NCI-H446 (cell line): ENCODE measurements at places on chromosomes 11 and 22.

DNA sequence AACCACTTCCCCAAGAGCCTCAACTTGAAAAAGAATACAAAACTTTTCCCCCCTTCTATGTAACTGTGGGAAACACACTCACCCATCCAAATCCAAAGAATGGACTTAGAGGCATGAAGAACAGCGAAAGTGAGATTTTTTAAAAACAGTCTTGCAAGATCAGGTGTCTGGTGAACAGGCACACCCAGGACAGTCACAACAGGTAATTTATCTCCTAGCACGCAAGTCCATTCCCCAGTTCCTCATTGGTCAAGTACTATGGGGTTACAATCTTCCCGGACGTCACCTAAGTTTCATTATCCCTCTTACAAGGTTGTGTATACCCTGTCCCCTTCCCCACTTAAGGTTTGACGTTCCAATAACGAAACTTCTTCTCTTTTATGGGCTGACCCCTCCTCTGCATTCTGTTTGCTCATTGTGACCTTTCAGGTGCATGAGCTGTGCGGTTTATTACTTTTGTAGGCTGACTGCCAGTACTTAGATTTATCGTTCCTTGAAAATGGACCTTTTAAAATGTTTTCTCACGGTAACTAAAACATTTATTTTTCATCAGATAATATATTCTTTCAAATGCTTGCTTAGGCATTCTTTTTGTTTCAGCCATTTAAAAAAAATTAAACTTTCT lies 1401.9 kb downstream of the FAM181B start:
- DNase-seq: no peak

GRCh38 chr11:11519184-11519583 lies 102.6 kb downstream of the GALNT18 start:
- no peak for DNase-seq

GRCh38 chr11:120186774-120187591 lies 23.8 kb upstream of the OAF start:
- no peak for DNase-seq

DNA sequence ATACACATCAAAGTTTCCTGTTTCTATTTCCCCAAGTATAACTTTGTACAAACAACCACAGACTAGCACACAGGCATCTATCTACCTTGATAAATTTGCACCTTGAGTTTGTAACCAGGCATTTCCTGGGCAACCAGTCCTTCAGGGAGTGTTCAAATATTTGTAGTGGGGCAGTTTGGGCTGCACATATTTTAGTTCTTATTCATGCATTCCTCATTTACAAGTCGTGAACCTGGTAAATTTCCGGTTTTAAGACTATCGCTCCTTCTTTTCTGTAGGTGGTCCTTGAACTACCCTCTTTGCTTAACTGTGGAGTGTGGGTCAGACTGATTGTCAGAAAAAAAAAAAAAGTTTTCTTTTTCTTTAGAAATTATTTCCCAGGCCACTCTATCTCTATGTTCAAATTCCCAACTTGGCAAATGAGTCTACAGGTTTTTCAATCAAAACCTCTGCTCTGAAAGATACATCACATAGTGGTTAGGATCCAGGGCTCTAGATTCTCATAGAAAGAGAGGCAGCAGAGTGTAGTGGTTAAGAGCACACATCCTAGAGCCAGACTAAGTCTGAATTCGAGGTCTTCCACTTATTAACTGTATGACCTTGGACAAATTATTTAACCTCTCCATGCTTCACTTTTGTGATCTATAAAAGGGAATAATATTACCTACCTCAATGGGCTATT lies 201.5 kb downstream of the SOX6 start:
- no peak for DNase-seq

- DNase-seq: no peak
Measured at GRCh38 chr22:42881982-42882656, 25.0 kb upstream of the ARFGAP3 start.

- no peak for DNase-seq
Measured at GRCh38 chr11:25587496-25587895, 744.4 kb upstream of the ANO3 start.

DNA sequence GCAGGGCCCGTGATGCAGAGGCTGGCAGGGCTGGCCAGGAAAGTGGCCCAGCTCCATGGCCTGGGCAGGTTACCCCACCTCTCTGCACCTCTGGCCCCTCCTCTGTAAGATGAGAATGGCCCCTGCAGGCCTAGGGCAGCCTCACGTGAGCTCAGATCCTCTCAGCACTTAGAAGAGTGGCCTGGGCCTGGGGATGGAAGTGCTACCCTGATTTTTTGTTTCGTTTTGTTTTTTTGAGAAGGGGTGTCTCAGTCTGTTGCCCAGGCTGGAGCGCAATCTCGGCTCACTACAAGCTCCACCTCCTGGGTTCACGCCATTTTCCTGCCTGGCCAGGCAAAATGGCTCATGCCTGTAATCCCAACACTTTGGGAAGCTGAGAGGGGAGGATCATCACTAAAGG lies 982 bp downstream of the APOBEC3H start:
- no peak for DNase-seq

GRCh38 chr11:64095273-64095817 lies 59.6 kb downstream of the FLRT1 start:
- no peak for DNase-seq

DNA sequence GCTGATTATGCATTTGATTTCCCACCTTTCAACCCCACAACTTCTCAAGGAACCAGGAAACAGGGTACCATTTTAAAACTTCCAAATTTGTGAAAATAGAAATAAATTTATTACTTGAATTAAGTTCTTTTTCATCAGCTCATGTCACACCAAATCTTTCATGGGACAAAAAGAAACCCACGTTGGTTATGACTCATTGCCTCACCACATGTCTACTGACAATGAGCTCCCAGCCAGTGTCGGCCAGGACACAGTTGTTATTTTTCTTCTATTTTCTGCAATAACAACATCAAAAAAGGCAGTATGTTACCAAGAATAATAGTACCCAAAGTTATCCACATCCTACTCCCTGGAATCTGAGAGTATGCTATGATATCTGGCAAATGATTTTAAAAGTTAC lies 17.3 kb downstream of the MS4A6A start:
- DNase-seq: no peak

- DNase-seq: no peak
Measured at GRCh38 chr11:75595429-75595828, 33.4 kb downstream of the SERPINH1 start.

DNA sequence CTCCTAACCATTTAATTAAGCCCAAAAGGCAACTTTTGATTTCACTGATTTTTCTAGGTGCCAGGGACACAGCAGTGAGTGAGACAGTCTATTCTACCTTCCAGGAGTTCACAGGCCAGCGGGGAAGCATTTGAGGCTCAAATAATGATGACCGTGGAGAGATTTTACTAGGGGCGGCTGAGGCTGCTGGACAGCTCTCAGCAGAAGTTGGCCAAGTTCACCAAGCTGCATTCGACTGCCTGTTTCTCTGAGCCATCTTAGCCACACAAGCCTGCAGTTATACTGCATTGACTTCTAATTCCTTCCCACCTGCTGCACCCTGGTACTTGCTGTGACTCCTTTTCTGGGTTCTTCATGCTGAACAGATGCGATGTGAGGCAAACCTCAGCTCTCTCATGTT lies 168.9 kb upstream of the TBCEL start:
- no peak for DNase-seq
